ENCODE measurements at places on chromosomes 4 and X.
A peak's percentile ranks its signal among the peaks of the same experiment; 100 is the strongest.

DNA sequence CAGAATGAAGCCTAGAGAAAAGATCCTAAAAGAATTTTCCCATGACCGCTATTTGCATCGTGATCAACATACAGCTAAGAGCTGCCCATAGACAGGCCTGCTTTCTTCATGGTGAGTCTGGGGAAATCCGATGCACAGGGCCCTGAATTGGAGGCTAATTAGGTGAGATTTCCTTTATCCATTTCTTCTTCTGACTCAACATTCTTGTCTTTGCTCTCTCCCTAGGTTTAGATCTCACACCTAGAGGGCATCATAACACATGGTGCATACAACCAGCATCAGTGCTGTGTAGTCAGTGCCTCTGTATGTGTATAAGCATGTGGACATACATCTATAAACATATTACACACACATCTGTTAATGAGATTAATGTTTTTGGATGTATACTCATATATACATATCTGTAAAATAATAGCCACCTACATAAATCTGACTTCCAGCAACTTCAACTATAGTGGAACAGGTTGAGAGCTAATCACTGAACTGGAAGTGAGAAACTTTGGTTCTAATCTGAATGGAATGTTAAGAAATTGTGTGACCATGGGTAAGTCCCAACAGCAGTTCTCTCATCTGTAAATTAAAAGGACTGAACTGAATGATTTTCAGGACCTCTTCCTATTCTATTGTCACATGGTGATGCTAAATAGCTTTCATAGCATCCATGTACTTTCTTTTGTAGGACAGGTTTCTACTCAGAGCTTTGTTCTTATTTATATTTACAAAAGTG lies 17.5 kb downstream of the GATB start:
- no peak for DNase-seq

DNA sequence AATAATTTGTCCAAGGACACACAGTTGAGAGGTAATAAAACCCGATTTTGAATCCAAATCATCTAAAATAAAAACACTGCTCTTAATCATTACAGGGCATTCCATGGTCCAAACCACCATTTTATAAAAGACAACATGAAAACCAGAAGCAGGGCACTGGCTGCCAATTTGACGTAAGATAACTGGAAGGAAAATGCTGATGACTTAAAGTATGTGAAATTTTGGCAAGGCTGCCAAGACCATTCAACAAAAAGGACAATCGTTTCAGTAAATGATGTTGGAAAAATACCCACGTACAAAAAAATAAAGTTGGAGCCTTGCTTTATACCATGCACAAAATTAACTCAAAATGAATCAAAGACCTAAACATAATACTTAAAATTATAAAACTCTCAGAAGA lies 344.4 kb downstream of the RAPGEF2 start:
- DNase-seq, result no peak

DNA sequence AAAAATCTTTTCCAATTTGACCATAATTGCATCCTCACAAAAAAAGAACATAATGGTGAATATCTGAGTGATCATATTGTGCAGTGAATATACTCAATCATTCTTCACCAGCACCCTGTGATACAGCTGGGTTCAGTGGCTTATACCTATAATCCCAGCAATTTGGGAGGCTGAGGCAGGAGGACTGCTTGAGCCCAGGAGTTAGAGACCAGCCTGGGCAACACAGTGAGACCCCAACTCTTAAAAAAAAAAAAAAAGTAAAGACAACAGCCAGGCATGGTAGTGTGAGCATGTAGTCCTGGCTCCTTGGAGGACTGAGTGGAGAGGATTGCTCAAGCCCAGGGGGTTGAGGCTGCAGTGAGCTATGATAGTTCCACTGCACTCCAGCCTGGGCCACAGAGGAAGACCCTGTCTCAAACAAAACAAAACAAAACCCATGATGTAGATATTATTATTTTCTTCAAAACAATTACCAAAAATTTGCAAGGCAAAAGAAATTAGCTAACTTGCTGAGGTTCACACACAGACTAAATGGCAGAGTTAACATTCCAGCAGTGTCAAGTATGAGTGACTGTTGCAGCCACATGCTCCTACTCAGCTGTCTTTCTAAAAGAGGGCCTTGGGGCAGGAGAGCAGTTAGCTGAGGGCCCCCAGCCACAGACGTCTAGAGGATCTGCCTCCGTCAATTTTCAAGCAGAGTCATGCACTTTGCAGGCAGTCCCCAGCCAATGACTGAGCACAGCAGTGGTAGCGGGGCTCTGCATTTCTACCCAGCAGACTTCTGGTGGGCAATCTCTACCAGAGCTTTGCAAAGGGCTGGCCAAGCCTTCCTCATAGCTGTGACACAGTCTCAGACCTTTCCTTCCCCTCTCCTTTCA lies 33.4 kb downstream of the ADGRA3 start:
- no peak for DNase-seq

DNA sequence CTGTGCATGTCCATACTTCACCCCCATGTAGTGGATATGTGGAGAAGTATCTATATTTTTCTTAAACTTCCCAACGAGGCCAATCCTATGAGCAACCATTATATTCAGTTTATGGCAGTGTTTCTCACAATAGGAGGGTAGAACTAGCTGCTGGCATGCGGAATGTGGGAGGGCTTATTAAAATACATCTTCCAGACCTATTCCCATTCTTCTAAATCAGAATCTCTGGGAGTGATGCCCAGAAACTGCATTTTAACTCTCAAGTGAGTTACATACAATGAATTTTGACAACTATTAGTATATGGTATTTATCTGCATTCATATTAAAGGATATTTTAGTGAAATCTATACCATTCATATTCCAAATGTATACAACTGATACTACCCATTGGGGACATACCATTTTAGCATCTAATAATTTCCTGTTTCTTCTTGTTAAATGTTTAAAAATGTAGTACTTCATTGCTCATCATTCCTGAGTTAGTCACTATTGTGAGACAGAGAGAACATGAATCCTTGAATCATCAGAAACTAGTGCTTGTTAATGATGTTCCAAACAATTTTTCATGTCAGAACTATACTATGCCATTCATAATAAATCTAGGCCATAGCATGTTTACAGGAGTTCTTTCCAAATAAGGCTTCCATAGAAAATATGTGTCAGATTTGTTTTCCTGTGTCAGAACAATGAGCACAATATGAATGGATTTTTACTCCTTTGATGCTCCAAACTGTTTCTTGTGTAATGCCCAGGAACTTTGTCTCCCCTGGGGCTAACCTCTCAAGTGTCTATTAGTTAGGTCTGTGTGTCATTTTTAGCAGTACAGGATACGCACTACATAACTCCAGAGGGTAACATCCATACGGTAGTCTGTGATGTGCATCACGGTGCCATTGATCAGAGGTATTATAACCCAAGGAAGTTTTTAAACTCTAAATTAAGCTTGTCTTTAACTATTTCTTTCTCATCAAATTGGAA lies 198.8 kb upstream of the BMP3 start:
- no peak for DNase-seq

- no peak for DNase-seq
These were observed 269.3 kb upstream of the AGTR2 start for GRCh38 chrX:115901241-115901640.

DNA sequence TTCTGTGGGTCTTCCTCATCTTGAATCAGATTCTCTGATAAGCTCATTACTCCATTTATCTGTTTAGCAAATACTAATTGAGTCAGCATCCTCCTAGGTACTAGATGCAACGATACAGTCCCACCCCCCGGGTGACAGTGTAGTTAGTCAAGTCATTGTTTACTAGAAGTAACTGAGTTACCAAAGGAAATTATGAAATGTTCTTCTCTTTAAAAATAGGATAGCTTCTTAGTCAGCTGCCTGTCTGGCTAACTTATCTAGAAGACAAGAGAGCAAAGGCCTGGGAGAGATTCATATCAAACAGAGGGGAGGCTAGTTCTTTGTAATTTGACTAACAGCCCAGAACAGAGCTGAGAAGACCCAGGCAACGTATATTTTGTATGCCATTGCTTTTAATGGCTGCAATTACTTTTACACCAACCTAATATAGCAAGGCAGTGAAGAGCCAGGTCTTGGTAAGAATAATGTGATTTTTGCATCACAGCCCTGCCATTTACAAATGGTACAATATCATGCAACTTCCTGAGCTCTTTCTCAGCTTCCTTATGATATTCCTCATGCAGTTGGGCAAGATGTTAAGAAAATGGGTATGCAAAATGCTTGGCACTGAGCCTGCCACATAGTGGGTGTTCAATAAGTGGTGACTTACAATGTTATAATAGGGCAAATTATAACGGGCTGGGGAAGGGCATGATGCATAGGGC lies 149.9 kb downstream of the CHIC2 start:
- no peak for DNase-seq

DNA sequence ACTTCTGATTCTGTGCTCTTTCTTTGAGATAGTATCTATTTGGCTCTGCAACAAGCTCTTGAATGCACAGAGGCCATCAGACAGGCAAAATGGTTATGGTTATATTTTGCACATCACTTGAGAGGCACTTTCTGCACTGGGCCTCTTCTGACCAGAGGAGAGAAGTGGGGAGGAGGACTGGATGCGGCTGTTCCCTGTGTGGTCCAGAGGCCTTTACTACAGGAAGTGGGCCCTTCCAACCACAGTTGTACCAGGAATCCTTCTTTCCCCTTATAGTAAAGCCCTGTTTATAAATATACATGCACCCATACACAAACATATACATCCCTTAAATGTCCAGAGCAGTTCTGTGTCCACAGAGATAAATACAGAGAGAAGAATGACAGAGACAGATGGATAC lies 182.7 kb upstream of the HHIP start:
- no peak for DNase-seq

DNA sequence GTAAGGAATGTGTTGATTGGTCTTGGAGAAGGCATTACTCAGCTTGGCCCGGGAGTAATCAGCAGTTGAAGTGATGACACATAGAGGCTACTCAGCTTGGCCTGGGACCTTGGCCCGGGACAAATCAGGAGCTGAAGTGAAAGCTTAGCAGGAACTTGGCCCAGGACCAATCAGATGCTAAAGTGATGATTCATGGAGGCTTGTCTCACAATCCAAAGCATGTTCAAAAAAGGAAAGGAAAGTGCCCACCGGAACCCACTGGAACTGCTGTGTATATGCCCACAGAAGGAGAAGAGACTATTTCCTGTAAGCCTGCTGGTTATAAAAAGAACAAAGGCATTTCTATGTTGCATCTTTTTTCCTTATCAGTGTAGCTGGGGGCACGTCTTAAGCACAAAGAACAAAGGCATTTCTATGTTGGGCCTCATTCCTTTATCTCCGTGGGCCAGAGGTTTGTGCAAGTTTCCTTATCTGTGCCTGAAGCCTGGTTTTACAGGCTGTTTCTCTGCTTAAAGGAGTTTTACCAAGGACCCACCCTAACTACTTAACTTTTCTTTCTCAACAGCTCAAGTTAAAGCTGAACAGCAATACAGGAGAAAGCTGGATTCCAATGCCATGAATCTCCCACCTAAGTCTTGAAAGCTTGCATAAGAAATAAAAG lies 1176.7 kb downstream of the NLGN4X start:
- no peak for DNase-seq

GRCh38 chr4:84492737-84493091 lies 6.4 kb downstream of the NKX6-1 start:
- DNase-seq, result no peak

DNA sequence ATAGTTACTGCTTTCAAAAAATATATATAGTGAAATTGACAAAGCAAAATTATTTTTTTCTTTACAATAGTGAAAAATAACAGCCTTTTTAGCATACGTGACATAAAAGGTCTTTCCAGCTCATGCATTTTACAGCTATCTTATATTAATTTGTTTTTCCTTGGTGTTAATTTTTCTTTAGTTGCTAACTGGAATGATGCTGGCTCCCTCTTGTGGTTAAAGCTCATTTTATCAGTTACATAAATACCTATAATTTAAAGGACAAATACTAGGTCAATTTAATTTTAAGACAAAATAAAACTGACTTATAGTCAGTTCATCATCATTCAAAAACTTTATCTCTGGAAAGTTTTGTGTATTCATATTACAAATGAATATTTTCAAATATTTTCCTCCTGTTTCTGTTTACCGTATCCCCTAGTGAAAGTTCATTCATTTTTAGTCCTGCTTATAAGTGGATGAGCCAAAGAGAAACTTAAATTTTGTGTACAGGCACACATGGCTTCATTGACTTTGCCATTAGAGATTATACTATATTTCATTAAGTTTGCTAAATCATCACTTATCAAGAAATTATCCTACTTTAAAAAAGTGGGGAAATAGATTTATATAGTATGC lies 9.9 kb upstream of the ANAPC4 start:
- peak; percentile 21 for DNase-seq

- DNase-seq, result no peak
These were observed 1629.1 kb upstream of the IGFBP7 start for GRCh38 chr4:58739275-58739674.

DNA sequence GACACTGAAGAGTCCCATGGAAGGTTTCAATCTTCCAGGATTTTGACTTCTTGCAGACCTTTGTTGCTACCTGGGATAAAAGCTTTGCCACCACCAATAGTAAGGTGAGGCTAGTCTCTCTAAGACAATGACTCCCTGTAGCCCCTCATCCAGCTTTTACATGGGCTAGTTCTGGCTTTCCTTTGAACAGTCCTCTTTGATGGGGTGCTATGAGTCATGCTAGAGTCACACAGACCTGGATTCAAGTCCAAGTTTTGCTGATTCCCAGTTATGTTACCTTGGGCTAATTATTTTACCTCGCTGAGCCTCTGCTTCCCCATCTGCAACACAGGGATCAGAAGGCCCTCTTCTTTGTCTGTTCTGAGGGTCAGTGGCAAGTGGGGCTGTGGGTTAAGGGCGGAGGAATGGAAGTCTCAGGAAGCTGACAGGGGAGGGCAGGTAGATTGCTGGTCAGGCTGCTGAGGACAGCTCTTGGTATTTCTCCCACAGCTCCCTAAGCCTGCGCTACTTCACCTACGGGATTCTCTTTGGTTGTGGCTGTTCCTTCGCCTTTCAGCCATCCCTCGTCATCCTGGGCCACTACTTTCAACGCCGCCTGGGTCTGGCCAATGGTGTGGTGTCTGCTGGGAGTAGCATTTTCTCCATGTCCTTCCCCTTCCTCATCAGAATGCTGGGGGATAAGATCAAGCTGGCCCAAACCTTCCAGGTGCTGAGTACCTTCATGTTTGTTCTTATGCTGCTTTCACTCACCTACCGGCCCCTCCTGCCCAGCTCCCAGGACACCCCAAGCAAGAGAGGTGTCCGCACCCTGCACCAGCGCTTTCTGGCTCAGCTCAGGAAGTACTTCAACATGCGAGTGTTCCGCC lies 90.3 kb downstream of the RLIM start:
- DNase-seq, result no peak

GRCh38 chr4:152310257-152310656 lies 225.6 kb downstream of the FBXW7 start:
- DNase-seq, result peak; percentile 35
